Activated CD8-positive, alpha-beta memory T cell treated with anti-CD3 and anti-CD28 coated beads for 4 hours (primary cell): ENCODE measurements at places on chromosomes 6 and 20.

- no peak for DNase-seq
Measured at GRCh38 chr20:6045566-6045965, 8.3 kb downstream of the LRRN4 start.

GRCh38 chr6:146297815-146298214 lies 245.8 kb upstream of the RAB32 start:
- DNase-seq: no peak

GRCh38 chr6:45074439-45074838 lies 253.7 kb upstream of the RUNX2 start:
- no peak for DNase-seq

GRCh38 chr6:106145741-106146227 lies 59.6 kb downstream of the PRDM1 start:
- DNase-seq: no peak

DNA sequence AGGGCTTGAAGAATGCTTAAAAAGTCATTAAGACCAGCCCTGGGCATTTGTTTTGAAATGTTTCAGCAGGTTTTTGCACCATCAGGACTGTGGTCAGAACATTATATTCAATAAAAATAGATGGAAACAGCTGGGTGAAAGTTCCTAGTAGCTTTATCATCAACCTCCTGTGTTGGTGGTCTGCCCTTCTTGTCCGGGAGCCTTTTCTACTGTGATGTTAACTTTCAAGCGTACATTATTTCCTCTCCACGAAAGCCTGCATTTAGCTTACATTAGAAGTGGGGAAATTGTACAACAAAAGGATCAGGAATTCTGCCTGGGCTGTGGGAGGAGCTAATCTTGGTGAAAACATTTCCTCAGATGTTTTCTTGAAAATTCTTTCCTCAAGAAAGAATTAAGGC lies 71.1 kb downstream of the LAMA4 start:
- no peak for DNase-seq

DNA sequence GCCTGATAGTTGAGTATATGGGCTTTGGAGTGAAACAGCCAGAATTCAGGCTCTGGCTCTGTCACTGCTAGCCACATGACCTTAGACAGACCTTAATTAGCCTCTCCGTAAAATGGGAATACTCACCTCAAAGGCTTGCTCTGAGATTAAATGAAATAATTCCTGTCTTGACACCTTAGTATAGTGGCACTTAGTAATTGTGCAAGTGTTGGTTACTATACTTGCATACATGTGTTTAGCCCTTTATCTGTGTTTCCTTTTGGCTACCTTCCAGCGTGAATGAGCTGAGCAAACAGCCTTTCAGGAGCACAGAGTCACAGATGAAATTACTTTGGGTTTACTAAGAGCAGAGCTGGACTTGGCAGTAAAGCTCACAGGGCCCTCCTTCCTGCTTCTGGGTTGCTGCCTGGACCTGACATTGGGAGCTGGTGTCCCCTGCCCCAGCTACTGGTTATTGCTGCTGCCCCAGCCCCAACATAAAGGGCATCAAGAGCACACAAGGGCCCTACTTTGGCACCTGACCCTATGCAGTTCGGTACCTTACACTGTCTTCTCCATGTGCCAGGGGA lies 32.8 kb downstream of the CD164 start:
- DNase-seq: no peak

GRCh38 chr6:19605624-19606023 lies 231.5 kb upstream of the ID4 start:
- no peak for DNase-seq

GRCh38 chr6:148375401-148375800 lies 32.8 kb downstream of the SASH1 start:
- no peak for DNase-seq

DNA sequence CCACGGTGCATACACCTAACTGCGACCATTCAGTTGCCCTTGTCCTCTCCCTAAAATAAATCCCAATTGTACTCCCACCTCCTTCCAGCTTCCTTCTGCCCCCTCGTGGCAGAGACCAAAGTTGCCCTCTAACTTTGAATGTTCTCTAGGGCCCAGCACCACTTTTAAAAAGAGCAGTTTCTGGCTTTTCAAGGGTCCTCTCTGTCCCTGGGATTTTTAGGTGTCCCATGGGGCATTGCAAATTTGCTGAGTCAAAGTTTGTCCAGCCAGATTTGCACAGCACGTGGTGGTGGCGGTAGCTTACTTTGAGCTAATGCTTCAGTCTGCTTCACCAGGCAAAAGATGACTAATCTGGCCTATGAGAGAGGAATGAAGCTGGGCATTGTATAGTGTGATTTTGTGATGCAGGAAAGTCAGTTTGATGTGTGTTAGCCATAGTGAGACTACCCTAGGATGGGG lies 100.2 kb downstream of the PERP start:
- no peak for DNase-seq

DNA sequence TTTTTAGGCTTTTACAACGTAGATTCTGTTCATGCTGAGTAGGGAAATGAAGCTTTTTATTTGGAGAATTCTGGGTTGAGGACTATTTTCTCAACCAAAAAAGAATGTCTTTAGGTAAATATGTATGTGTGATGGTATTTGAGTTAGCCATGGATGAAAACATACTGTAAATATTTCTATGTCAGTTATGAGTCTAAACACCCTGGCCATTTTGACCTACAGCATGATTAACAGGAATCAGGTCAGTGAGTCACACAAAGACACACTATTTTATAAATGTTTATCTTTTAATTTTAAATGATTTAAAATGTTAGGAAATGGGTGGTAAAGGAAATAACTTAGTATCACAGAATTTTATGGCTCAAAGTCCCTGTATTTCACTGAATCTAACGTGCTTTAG lies 851.7 kb upstream of the MAP3K7 start:
- no peak for DNase-seq

DNA sequence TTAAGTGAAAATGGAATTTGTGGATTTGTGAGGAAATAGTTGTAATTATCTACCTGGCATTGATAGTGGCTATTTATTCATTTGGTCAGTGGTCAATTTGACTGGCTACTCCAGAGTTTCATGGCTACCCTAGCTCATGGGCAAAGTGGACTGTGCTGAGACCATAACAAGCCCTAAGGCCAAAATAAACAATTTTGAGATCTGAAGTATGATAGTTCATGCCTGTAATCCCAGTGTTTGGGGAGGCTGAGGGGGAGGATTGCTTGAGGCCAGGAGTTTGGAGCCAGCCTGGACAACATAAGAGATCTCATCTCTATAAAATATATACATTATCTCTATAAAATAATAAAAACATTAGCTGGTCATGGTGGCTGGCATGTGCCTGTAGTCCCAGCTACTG lies 311.7 kb downstream of the HIVEP2 start:
- DNase-seq: no peak

DNA sequence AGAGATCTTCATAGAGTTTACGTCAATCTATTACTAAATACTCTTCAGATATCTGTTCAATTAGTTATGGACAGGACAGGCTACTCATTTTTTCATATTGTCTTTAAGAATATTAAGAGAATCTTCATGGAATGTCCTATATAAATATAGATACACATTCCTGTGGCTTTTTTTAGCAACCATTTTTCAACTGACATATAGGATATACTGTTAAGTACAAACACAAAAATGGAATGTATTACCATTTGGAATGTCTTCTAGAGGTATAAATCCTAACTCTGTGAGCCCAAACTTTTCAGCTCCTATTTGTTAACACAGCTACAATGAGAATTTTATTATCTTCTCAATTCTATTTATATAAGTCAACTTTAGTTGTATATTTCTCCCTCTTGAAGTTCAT lies 239.6 kb upstream of the DEFB112 start:
- no peak for DNase-seq

GRCh38 chr6:89430201-89430962 lies 2.6 kb upstream of the ANKRD6 start:
- DNase-seq: no peak

DNA sequence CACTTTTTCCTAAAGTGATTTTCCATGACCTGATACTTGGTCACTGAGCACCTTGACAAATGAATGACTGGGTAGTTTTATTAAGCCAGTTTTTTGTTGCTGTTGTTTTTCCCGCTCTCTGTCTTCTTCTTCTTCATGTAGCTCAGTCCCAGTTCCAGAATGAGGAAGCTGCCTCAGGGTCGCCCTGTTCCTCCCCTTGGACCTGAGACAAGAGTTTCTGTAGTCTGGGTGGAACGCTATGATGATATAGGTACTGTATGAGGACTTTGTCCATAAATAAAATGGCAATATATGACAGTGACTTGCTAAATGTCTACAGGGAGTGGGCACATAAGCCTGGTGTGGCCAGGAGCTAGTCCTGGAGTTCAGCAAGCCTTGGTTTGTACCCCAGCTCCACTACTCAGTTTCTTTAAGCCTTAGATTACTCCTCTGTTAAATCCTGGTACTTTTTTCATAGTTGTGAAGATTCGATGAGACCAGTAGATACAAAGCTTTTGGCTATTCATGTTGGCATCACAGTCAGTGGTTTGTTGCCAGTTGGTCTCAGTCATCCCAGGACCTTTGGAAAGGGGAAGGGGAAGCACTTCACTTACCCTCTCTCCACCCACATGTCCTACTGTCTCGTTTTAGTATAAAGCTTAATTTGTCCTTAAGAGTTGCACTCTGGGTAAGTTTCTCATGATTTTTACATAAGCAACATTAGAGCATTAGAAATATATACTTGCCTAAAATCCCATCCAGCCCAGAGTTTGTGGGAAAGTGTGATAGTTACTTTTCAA lies 11.1 kb upstream of the ADIG start:
- no peak for DNase-seq

- no peak for DNase-seq
Measured at GRCh38 chr6:2231438-2231837, 14.0 kb downstream of the GMDS start.
